Activated CD8-positive, alpha-beta T cell treated with anti-CD3 and anti-CD28 coated beads for 36 hours (primary cell): ENCODE measurements at places on chromosomes 2 and 18. TPM values are rescaled to one million over a fixed set of nuclear protein-coding genes. Genes with fewer than 3 reads are reported as not detected.

The SLC40A1 gene
- total RNA-seq = 1.5 TPM

The POMC gene
- 5.5 TPM for total RNA-seq

The TEX44 gene
- not detected for total RNA-seq

The AGXT gene
- total RNA-seq = not detected

The CPSF3 gene
- total RNA-seq = 72.2 TPM
